ENCODE measurements at places on chromosomes 16 and 17.
A peak's percentile ranks its signal among the peaks of the same experiment; 100 is the strongest.

DNA sequence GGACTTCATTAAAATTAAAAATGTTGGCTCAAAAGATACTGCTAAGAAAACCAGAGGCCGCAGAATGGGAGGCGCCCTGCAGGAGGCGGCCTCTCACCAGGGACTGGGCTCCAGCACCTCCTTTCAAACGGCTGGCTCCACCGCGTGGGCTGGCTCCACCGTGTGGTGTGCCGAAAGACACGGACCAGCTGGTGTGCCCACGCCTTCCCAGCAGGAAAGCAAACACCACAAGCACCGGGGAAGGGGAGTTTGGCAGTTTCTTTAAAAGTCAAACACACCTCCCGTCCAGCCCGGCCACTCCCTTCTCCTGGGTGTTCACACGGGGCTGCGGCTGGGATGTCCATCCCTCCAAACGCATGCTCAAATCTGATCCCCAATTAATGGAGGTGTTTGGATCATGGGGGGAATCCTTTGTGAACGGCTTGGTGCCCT, 13.9 kb downstream of the HAGH start:
- peak; percentile 54 for DNase-seq

- DNase-seq = no peak
Observed at GRCh38 chr17:752620-753219, 656 bp upstream of the GEMIN4 start.

DNA sequence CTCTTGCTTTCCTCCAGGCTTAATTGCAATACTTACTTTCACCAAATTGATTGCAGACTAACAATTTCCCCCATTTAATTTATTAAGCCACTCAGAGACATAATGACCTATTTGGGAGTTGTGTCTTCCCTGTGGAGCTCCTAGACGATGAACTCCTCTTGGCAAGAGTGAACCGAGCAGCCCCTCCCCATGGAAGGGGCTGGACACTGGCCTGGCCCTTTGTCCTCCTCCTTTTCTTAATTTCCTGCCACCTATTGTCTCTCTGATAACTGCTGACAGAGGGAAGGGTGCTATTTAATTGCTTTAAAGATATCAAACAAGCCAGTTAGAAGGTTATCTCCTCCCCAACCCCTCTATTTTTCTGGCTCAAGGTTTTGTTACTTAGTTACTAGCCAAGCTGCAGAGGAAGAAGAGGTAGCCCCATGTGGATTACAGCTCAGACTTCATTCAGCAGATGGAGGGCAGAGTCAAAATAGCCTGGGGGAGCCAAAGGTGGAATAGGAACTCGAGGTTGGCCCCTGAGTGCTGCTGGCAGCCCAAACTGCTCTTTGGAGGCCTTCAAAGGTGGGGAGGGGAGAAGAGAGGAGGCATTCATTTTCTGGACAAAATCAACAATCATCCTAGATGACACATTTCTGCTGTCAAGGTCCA, 3.7 kb upstream of the SSTR2 start:
- no peak for DNase-seq

- DNase-seq = no peak
Observed at GRCh38 chr17:35448899-35449227, 297 bp upstream of the SLFN13 start.

DNA sequence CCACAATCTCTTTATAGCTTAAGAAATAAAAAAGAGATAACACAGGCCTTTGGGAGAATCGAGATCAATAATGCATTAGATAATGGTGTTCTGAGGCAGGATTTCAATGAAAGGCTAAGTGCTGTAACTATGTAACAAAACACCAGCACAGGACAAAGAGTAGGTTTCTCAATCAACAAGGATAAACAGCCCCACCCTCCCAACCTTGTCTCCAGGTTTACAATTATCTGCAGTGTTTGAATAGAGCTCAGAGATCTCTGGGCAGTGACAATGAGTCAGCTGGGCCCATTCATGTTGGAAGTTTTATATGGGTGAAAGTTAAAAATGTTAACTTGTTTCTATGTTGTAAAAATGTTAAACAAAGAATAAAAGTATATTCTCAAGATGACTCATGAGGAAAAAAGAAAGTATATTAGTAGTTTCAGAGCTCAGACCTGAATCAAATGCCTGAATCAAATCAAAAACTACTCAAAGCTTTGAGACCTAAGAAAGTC, 17.0 kb upstream of the KRT20 start:
- no peak for DNase-seq

- DNase-seq = no peak
Observed at GRCh38 chr16:67963292-67963661, 5.2 kb downstream of the SLC12A4 start.

- DNase-seq = no peak
Observed at GRCh38 chr16:85207357-85207921, 95.2 kb upstream of the CIBAR2 start.

DNA sequence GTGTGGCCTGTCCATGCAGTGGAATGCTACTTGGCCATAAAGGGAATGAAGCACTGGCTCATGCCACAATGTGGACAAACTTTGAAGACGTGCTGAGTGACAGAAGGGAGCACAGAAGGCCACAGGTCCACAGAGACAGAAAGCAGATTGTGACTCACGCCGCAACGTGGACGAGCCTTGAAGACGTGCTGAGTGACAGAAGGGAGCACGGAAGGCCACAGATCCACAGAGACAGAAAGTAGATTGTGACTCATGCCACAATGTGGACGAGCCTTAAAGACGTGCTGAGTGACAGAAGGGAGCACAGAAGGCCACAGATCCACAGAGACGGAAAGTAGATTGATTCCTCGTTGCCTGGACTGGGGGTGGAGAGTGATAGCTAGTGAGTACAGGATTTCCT, 19.2 kb downstream of the ZC3H18 start:
- DNase-seq = no peak

DNA sequence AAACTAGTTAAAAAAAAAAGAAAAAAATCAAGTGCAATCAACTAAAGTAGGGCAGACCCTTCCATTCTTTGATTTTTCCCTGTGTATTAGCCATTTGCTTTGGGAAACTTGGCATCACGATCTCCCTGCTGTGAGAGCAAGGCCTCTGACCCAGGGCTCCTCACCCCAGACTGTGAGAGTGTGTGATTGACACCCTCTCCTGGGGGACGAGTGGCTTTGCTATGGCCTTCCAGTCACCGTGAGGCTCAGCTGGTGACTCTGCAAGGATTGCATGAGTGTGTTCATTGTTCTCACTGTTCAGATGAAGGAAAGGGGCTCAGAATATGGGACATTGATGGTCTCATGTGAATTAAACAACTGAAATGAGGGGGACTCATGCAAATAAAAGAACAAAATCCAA, 69.0 kb upstream of the BCAR1 start:
- DNase-seq = no peak

GRCh38 chr16:51755039-51755501, 604.0 kb upstream of the SALL1 start:
- no peak for DNase-seq

DNA sequence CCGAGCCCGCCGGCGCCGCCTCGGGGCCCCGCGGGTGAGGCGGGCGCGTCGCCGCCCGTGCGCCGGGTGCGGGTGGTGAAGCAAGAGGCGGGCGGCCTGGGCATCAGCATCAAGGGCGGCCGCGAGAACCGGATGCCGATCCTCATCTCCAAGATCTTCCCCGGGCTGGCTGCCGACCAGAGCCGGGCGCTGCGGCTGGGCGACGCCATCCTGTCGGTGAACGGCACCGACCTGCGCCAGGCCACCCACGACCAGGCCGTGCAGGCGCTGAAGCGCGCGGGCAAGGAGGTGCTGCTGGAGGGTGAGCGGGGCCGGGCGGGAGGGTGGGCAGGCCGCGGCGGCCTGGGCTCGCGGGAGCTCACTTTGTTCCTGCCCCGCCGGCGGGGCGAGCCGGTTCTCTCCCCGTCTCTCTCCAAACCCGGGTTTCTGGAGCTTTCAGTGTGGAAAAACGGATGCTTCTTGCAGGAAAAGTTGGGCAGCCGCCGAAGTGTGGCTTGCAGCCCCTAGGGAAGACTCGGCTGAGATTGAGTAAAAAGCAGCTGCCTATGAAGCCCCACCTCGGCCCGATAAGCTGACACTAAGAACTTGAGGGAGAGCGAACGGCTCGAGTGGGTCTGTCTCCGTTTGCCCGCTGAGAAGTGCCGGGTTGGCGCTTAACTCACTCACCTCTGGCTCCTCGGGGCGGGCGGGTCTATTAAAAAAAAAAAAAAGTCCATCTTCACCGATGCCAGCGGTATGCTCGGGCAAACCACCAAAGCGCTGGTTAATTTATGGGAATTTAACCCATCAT, 677 bp downstream of the SNTB2 start:
- peak; percentile 28 for DNase-seq

DNA sequence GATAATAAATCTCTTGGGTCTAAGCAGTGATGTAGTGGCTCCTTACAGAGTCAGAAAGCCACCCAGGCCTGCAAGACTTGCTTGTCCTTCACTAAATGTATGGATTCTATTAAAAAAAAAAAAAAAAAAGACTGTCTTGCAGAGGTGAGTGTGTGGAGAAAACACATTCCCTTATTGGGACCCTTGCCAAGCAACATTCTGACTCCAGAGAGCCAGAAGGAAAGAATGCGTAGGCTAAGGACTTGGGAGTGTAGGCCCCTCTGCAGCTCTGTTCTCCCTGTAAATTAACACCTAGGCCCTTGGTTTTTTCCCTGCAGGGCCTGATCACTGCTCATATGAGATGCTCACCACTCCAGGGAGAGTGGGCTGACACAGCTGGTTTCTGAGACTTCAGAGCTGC, 17.8 kb downstream of the SCPEP1 start:
- DNase-seq = no peak

- DNase-seq = no peak
Observed at GRCh38 chr17:10807704-10808128, 3.8 kb upstream of the TMEM238L start.

DNA sequence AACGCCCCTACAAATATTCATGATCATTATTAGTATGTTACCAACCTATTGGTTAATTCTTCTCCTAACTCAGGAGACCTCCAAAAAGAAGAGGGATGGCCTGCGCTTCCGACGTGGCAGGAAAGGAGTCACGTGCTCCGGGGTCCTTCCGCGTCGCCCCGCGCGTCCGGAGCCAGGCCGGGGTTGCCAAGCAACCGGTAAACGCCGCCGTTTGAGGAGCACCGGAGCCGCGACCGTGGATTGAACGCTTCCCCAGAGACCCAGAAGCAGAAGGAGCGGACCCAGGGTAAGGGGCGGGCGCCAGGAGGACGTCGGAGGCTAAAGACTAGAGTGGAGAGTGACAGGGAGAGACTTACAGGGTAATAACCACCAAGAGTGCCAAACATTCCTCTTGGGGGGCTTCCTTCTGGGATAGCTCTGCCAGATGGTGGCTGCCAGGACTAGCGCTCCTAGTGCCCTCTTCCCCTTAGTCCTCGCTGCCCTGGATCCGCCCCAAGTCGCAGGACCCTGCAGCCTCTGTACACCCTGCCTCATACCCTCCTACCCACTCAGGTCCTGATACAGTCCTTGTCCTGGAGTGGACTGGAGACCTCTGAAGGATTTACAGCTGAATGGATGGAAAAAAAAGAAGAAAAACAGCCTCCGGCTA, at the start of gene DNAI2:
TSS of gene DNAI2 (plus strand) at position 175 of the 649 bp plus-strand sequence. CDS start 7,584 bp downstream, outside the sequence.
- DNase-seq = peak; percentile 20

DNA sequence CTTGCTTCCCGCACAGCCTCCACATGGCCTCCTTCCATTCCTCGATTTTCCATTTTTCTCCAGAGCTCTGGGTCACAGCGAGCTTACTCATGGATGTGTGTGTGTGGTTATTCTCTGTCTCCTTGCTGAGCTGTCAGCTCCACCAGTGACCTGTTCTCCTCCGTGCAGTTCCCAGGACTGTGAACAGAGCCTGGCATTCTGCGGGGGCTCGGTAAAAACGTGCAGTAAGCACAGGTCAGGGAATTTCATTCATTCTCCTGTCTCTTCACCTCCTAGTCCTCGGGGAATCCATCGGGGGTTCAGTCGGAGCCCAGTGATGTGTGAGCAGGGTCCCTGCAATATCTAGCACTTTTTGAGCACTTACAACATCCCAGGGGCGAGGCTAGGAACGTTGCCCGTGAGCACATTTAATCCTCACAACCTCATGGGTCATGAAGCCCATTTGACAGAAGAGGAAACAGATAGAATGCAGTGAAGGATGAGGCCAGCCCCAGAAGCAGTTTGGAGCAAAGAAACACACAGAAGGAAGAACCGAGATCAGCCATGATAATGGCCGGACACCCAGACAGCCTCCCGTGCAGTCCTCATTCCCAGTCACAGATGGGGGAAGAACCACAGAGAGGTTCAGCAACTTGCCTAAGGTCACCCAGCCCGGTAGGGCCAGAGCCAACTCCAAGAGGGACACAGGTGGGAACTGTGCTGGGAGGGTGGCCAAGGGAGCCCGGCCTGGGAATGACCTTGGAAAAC, 183.2 kb upstream of the GSE1 start:
- no peak for DNase-seq

- DNase-seq = no peak
Observed at GRCh38 chr17:74842599-74843351, 16.9 kb downstream of the GRIN2C start.

DNA sequence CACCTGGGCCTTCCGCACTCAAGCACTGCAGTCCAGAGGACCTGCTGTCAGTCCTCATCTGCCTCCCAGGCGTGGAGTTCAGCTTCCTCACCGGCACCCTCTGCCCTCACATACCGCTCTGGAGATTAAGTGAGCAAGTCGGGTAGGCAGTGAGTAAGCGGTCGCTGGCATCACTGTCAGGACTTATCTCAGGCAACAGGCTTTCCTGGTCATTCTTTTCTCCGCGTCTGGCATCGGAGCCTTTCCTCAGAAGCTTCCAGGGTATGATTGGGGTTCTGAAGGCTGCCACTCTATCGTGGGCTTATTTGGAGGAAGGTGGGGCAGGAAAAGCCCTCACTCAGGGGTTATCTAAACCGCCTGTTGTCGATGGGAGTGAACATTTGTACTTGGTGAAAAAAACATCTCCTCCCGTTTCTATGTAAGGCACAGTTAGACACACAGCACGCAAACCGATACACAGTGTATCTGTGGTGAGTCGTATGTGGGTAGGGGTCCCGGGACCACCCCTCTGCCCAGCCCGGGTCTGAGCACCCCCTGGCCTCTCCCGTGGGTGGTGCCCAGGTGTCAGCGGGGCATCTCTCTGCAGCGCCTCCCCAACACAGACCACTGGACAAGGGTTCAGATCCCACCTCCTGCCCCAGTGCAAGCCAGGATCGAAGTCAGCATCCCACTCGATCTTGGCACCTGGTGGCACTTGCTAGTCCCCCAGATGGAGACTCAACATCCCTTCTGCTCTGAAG, 92.5 kb upstream of the PLCG2 start:
- DNase-seq = no peak

All from stimulated activated CD4-positive, alpha-beta T cell treated with anti-CD3 and anti-CD28 coated beads, Interleukin-2, amount 100 ng/mL, for 48 hours (primary cell).